ENCODE measurements at places on chromosomes 5 and 9. TPM values are rescaled to one million over a fixed set of nuclear protein-coding genes. Genes with fewer than 3 reads are reported as not detected.

Gene DMRT3
- total RNA-seq = not detected

DNA sequence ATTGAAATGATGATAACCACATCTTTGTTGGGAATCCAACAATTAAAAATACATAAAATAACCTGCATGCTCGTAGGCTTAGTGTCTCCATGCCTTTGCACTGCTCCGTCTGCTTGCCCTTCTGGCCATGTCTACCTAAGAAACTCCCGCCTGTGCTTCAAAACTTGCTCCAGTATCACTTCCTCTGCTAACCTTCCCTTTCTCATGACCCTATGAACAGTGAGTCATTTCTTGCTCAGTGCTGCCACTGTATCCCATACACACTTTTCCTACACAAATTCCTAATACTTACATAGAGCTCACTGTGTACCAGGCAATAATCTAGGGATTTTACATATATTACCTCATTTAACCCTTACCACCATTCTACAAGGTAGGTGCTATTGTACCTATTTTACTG, 33.5 kb downstream of the TMEM245 start:
- DNase-seq = peak; percentile 38

DNA sequence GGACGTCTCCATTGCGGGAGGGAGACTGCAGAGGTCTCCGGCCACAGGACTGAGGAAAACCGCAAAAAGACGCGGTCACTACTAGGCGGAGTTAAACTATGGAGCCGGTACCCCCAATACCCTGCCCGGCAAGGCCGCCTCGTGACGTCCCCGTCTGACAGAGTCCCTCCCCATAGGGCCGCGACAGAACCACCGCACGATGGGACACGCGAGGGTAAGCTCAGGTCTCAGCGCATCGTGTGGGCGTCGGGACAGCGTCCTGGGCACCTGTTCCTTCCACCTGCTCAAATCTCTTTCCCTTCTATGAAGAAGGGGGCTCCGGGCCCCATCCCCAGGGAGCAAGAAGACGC, 35.2 kb upstream of the GLDC start:
- no peak for DNase-seq

GRCh38 chr9:134561427-134562145, 80.0 kb upstream of the COL5A1 start:
- no peak for DNase-seq

GRCh38 chr5:141760193-141760592, 78.2 kb upstream of the ARAP3 start:
- DNase-seq = no peak

DNA sequence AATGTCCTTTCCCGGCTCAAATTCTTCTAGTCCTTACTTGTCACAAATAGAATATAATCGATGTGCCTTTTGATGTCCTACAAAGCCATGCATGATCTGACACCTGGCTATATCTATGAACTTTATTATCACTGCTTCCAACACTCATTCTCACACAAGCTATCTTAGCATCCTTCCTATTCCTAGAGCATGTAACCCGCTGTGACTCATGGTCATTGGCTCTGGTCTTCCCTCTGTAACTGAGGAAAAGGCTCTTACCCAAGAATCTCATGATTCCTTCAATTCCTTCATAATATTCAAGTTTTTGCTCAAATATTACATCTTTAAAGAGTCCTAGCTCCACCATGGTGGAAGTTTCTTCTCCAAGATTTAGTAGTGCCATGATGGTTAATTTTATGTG, 480.0 kb upstream of the PAPPA start:
- DNase-seq = no peak

DNA sequence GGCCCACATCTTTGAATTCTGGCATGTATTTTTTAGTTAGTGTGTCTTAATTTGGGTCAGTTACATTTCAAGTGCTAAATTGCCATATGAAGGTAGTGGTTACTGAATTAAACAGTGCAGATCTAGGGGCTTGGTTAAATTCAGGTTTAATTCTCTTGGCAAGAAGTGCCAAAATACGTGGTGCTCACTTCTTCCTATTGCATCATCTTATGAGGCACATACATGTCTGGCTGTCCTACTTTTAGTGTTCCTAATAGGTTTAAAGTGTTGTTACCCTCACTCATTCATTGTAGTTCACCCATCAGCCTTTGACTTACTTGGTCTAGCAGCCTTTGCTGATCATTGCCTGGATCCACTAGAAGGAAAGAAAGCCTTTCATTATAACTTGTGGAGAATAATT, 59.5 kb downstream of the RPS6 start:
- DNase-seq = no peak

GRCh38 chr5:122789461-122790171, 14.7 kb downstream of the SNX2 start:
- no peak for DNase-seq

DNA sequence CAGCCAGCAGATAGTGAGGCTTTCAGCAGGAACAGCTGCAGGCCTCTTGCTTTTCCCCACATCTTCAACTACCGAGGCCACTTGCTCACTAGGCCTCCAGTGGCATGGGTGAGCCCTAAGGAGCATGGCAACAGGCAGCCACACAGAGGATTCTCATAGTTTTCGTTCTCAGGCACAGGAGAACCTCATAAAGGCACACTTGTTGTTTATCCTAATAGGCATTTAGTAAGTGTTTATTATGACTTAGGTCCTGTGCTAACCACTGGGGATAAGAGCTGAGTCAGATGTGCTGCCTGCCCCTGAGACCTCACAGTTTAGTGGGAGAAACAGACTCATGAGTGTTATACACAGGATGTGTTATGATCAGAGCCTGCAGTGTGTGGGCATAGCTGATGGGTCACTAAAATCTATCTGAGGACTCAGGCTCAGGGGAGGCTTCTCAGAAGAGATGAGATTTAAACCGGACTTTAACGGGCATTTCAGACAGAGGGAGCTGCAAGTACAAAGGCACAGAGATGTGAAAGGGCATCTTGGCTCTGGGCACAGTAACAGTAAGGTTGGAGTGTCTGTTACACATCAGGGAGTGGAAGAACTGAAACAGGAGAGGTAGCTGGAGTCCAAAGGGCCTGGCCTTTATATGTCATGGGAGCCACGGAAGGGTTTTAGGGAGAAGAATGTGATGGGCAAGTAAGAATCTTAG, 21.0 kb upstream of the HEMGN start:
- no peak for DNase-seq

DNA sequence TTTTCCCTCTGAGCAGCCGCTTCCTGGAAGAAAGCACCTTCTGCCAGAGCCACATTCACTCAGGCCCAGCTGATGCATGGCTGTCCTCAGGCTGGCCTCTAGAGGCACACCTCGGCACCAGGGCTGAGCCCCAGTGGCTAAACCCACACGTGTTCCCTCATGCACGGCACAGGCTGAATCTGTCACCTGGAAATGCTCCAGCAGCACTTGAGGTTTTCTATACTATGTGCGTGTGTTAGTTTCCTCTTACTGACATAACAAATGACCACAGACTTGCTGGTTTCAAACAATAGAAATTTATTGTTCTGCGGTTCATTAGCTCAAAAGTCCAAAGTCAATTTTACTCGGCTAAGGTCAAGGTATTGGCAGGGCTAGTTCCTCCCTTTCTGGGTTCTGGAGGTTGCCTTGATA, 141.4 kb downstream of the LRRC70 start:
- peak; percentile 34 for DNase-seq

Data from GM12878 (cell line).